Mucosa of descending colon (tissue), 3 donors: ENCODE measurements at places on chromosomes 7 and 10.
A peak's percentile ranks its signal among the peaks of the same experiment; 100 is the strongest.

GRCh38 chr7:2403718-2404648 lies 572 bp downstream of the CHST12 start:
- peak; percentile 39 for DNase-seq

DNA sequence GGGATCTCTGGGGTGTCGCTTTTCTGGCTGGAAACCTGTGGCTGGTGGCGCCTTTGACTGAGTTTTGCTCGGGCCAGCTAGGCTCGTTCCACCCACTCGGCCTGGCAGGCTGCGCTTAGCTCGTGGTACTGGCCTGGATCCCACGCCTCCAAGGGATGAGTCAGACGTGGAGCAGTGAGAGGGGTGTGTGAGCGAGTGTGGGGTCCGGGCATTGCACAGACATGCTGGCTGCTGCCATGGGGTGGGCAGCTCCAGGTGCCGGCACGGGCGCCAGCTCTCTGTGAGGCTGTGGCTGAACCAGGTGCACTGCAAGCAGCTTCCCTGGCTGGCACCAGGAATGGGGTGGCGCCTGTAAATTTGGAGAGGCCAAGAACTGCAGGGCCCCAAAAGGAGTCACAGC lies 63.1 kb upstream of the CACNA2D1 start:
- no peak for DNase-seq

DNA sequence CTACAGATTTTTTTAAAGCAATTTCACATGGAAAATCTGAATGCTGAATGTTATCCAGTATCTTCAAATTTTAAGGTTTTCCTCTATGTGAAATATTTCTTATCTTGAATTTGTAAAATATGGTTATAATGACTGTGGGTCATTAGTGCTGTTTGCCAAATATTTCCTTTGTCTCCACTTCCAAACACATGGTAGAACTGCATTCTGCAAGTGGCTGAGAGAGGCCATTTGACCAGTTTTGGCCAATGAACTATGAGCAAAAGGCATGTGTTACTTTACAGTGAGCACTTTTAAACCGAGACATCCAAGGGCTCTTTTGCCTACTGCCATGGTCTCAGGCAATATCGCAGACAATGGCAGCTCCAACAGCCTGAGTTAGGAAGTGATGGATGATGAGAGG lies 117.2 kb upstream of the RSU1 start:
- no peak for DNase-seq

- DNase-seq, result no peak
Measured at GRCh38 chr7:34902182-34902581, 135.1 kb downstream of the DPY19L1 start.

- no peak for DNase-seq
Measured at GRCh38 chr10:75280236-75280635, 44.5 kb upstream of the COMTD1 start.

DNA sequence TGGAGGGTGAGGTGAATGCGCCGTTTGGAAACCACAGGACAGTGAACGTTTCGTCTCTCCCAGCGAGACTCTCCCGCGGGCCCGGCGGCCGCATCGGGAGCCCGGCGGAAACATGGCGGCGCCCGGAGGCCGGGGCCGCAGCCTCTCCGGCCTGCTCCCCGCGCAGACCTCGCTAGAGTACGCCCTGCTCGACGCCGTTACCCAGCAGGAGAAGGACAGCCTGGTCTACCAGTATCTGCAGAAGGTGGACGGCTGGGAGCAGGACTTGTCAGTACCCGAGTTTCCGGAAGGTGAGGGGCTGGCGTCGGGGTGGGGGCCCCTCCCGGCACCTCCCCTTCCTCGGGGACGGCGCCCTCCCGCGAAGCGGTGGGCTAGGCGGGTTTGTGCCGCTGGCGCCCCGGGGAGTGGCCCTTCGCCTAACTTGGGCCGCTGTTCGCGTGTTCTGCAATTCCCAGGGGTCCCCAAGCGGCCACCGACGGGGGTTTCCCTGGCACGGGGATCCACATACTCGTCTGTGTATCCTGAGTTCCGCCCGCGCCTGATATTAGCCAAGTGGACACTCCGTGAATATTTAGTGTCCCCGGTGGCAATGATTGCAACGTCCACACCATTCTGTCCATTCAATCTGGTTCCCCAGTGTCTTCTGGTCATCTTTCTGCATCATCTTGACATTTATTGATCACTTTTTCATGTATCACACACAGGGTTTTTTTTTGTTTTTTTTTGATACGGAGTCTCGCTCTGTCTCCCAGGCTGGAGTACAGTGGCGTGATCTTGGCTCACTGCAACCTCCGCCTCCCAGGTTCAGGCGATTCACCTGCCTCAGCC lies 514 bp downstream of the NHLRC2 start:
- DNase-seq, result peak; percentile 69

GRCh38 chr10:90447831-90448230 lies 410.0 kb downstream of the HTR7 start:
- DNase-seq, result no peak

- no peak for DNase-seq
Measured at GRCh38 chr7:155809947-155810769, 2.1 kb downstream of the SHH start.

GRCh38 chr7:17236171-17236570 lies 62.3 kb upstream of the AHR start:
- DNase-seq, result no peak

DNA sequence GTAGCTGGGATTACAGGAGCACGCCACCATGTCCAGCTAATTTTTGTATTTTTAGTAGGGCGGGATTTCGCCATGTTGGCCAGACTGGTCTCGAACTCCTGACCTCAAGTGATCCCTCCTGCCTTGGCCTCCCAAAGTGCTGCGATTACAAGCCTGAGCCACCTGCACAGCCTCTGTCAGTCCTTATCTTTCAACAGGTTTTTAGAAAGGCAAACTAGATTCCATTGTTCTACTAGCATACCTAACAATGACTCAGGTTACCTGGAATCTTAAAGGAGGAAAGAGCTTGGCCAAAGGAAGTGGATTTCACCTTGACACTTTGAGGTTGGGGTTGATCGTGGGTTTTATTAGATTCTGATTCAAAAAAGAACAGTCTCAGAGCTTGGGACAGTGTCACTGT lies 3.2 kb downstream of the ABCC2 start:
- no peak for DNase-seq

DNA sequence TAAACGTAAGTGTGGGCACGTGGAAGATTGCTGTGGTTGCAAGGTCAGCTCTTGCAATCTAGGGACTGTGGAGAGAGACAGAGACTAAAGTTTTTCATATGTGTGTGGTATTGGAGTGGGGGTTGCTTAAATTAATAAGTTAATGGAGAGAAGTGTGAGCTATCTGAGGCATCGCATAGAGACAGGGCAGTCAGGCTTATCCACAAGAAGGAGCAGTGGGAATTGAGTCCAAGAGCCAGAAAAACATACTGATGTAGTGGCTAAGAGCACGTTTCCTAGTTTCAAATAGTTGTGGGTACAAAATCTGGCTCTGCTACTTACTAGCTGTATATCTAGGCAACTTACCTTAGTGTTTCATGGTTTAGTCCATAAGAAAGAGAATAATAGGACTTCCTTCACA lies 65.8 kb downstream of the SORCS3 start:
- no peak for DNase-seq

DNA sequence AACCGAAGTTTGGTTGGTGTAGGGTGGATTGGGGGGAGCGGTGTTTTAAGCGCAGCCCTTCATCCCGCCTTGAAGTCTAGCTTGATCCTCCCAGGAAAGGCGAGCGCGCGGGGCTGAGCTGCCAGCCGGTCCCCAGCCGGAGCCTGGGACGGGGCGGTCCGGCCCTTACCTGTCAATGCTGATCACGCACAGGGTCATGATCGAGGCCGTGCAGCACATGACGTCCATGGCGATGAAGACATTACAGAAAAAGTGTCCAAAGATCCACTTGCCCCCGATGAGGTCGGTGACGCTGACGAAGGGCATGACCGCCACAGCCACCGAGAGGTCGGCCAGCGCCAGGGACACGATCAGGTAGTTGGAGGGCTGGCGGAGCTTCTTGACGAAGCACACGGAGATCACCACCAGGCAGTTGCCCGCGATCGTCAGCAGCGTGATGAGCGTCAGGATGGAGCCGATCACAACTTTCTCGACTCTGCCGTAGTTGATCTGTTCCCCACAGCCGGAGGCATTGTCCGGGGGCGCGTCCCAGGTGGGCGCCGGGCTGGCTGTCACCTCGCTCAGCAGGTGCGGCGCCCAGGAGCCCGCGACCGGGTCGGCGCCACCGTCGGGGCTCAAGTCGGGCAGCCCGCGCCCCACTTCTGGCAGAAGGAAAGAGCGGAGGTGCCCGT lies 740 bp downstream of the HTR7 start:
- no peak for DNase-seq

DNA sequence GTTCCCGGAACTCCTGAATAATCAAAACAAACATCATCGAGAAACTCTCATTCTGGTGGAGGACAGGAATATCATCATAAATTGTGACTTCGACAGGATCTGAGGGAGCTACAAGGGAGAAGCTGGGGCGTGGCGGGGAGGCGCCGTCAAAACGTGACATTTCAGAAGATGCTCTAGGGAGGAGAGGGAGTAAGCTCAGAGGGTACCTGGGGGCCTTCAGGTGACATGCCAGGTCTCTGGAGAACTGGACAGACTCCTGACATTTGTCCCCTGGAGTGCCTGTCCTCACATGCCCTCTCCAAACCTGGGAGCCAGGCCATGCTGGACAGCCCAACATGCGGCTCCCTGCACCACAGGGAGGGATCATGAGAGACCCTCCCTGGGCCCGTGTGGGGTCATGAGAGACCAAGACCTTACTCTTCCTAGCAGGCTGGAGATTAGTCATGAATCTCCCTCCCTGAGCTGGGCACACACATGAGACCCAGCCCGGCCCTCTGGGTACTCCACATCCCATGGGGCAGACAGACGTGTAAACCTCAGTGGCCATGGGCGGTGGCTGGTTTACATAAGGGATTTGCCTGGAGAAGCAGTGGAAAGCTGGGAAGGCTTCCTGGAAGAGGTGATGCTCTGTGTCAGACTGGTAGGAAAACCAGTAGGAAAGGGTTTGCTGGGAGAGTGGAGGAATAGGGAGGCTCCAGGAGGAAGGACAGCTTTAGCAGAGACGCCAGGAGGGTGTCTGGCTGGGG lies 81.0 kb downstream of the MYL10 start:
- DNase-seq, result no peak

- no peak for DNase-seq
Measured at GRCh38 chr10:80612261-80612660, 74.6 kb downstream of the SH2D4B start.

DNA sequence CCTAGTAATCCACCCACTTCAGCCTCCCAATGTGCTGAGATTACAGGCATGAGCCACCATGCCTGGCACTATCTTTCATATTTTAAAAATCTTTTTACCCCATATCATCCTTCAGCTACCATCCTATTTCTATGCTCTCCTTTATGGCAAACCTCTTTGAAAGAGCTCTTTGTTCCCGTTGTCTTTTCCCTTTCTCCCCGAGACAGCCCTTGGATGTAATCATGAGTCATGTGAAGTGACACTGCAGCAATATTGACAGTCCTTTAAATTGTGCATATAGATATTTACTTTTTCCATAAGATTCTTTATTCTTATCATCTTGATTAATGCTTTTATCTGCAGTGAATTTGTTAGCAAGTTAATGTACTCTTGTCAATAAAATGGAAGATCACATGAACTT lies 286.6 kb downstream of the ANKRD7 start:
- no peak for DNase-seq
